ENCODE measurements at places on chromosomes 16 and 17. TPM values are rescaled to one million over a fixed set of nuclear protein-coding genes. Genes with fewer than 3 reads are reported as not detected.

The CLDN6 gene
- 449 TPM for total RNA-seq

The KRTAP1-5 gene
- not detected for total RNA-seq

- peak; percentile 90 for DNase-seq
- peak overlapping the region; percentile 85 for H3K27ac ChIP-seq
- H3K4me3 ChIP-seq, result peak overlapping the region; percentile 58
- H3K36me3 ChIP-seq, result no peaks in the 10 kb centered on the region
- H3K4me1 ChIP-seq, result peaks cover 28% of the 10 kb centered on the region
These were observed 19.5 kb downstream of the CD7 start for GRCh38 chr17:82297714-82298537.

The RAP1GAP2 gene
- total RNA-seq, result 7.8 TPM

The EVPL gene
- not detected for total RNA-seq

DNA sequence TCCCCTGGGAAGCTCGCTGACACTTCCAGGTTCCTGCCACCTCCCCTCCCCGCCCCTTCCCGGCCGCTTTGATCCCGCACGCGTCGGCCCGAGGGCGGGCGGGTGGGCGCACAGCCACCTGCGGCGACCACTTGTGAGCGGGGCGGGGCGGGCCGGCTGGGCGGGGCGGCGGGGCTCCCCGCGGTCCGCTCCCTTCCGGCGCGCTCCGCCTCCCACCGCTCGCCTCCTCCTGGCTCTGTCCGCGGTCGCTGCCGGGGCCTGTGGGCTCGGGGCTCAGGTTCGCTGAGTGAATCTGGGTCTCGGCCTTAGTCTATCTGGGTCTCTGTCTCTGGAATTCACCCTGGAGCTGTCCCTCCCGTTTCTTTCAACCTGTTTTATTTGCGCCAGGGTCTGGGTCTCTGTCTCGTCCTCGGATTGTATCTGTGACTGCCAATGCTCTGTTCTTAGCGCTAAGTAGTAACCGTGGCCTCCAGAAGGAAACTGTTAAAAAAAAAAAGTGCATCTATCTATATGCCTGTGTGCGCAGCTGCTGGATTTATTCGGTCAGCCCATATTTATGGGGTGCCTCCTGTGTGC is 2.7 kb upstream of the HES7 start:
- H3K27me3 ChIP-seq, result peaks cover 20% of the 10 kb centered on the region
- no peak overlapping the region for H3K27ac ChIP-seq
- H3K4me3 ChIP-seq, result peak overlapping the region; percentile 60
- no peak for DNase-seq
- peaks cover 44% of the 10 kb centered on the region for H3K4me1 ChIP-seq

The KCNJ16 gene
- total RNA-seq, result 0.73 TPM

- peak; percentile 16 for DNase-seq
- no peak overlapping the region for H3K27ac ChIP-seq
- H3K4me3 ChIP-seq, result no peak overlapping the region
These were observed 7.4 kb downstream of the CDK5RAP3 start for GRCh38 chr17:47978324-47978723.

- H3K4me3 ChIP-seq, result no peak overlapping the region
- no peak for DNase-seq
- H3K27me3 ChIP-seq, result no peaks in the 10 kb centered on the region
- peaks cover 4% of the 10 kb centered on the region for H3K36me3 ChIP-seq
- peaks cover 8% of the 10 kb centered on the region for H3K4me1 ChIP-seq
These were observed 17.3 kb downstream of the XYLT1 start for GRCh38 chr16:17453364-17454038.

The ECI1 gene
- total RNA-seq, result 56.4 TPM

GRCh38 chr16:79210607-79211006 is 389.9 kb downstream of the MAF start:
- no peaks in the 10 kb centered on the region for H3K4me1 ChIP-seq
- no peak overlapping the region for H3K4me3 ChIP-seq
- H3K36me3 ChIP-seq, result no peaks in the 10 kb centered on the region
